ENCODE measurements at places on chromosomes 5 and 9.

GRCh38 chr5:108430931-108431608 lies 49.2 kb upstream of the FBXL17 start:
- DNase-seq: no peak

DNA sequence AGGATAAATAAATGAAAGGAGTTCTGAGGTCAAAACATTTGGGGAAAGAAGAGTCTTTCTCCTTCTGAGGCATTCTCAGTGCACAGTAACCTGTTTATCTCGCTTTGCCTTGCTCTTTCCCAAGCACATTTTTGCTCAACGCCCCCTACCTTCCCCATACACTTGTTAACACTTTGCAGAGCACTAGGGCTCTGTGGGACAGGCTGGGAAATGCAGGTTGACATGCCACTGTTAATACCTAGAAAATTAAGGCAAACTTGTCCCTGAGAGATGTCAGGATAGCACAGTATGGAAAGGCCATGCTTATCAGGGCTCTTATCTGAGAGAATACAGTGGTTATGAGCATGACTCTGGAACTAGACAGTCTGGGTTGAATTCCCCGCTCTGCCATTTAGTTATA lies 152.0 kb downstream of the DOCK8 start:
- DNase-seq: no peak

- DNase-seq: no peak
These were observed 73.5 kb downstream of the TRIM36 start for GRCh38 chr5:115096034-115096769.

- DNase-seq: no peak
These were observed 4.7 kb upstream of the SUSD1 start for GRCh38 chr9:112179816-112180215.

DNA sequence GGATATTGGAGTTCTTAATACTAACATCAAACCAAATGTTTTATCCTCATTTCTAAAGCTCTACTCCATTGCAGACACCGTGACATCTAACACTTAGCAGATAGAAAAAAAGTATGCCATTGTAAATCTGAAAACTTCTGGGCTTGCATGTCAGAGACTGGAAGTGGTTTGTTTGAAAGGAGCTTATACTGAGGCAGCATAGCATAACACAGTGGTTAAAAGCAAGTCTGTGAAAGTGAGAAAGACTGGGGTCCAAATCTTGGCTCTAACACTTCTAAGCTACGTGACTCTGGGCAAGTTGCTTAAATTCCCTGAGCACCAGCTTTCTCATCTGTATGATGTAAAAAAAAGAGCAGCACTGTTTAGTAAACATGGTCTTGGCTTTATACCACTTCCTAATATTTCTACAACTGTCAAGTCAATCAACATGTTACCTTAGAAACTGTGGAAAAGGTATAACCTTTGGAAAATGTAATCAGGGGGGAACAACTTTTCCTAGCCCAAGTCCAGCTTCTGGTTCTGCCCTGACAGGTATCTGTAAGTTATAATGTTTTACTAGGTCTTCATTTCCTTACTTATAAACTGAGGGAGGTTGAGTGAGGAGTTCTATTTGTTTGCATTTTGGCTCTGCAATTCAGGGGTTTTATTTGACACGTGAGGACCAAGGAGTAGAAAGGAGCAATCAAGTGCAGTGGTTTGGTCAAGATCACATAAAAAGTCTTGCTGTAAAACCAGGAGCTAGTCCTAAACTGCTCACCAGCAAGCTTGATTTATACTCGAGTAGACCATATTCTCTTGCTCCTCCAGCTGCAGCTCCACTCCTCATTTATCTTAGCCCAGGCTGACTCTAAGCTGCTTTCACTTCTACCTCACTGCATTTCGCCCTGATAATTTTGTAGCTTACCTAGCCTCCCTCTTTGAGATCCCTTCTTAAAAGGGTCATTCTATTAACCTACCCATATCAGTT lies 541.0 kb downstream of the RAB3C start:
- no peak for DNase-seq

DNA sequence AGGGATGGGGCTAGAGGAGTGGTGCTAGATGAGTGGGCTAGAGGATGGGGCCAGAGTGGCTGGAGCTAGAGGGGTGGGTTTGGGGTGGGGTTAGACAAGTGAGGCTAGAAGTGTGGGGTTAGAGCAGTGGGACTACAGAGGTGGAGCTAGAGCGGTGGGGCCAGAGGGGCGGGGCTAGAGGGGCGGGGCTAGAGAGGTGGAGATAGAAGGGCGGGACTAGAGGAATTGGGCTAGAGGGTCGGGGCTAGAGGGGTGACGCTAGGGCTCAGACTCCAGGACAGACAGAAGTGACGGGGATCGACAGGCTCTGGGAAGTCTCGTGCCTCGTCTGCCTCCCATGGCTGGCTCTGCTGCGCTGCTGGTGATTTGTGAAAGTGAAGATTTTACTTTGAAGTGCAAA lies 31.0 kb upstream of the TENT4A start:
- DNase-seq: no peak

GRCh38 chr5:137401946-137402345 lies 97.2 kb downstream of the SPOCK1 start:
- no peak for DNase-seq

DNA sequence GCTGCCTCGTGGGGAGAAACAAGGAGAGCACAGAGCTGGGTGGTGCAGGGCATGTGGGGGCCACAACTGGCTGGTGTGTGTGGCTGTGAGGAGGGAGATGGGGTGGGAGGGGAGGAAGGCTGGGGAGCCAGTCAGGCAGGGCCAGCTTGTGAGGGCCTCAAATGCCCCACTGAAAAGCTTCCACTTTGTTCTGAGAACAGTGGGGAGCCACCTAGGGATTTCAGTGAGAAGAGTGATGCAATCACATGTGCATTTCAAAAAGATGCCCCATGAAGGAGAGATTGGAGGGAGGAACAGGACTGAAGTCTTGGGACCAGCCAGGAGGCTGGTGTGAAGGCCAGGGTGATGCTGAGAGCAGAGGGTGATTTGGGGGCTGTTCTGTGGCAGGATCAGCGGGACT lies 1.3 kb downstream of the OR13J1 start:
- DNase-seq: no peak

DNA sequence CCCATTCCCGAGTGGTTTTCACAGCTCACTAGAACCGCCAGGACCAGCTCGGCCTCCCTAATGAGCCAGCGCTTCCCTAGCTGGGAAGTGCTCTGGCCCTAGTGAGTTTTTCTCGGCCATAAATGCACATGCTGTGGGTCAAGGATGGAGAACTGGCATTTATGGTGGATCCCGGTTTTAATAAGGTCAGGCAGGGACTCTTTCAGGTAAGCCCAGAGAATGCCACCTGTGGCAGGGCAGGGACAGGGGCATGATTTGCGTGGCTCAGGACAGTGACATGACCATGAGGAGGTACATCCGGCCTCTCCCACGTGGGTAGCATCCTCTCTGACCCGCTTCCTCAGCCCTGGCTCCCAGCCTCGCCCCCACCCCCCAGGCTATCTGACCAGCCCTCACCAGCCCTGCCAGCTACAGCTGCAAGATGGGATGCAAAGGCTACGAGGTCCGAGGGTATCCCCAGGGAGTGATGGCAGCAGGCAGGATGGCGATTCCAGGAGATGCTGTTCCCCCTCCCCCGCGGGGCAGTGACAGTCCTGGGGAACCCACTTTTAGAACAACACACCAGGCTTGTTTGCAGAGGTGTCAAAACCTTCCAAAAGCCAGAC lies 60.3 kb upstream of the ADAMTS2 start:
- DNase-seq: no peak

DNA sequence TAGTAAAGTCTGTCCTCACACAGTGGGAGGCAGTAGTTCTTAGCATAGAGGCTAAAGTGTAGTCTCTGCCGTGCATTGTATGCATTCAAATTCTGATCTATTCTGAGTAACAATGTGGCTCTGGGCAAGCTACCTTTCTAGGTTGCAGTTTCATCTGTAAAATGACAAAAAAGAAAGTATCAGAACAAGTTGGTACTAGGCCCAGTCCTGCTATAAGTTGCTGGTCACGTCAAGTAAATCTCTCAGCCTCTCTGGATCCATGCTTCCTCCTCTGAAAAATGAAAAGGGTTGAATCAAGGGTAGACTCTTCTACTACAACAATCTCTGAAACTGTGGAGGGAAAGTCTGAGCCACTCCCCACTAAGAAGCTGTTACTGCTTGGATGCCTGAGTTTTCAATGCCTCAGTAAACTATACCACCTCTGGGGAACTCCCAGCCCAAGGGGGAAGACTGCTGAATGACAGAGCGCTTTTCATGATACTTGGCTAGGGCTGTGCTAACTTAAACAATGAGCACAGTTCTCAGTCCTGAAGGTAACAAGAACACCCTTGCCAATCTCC lies 34.5 kb upstream of the SPARC start:
- DNase-seq: no peak

DNA sequence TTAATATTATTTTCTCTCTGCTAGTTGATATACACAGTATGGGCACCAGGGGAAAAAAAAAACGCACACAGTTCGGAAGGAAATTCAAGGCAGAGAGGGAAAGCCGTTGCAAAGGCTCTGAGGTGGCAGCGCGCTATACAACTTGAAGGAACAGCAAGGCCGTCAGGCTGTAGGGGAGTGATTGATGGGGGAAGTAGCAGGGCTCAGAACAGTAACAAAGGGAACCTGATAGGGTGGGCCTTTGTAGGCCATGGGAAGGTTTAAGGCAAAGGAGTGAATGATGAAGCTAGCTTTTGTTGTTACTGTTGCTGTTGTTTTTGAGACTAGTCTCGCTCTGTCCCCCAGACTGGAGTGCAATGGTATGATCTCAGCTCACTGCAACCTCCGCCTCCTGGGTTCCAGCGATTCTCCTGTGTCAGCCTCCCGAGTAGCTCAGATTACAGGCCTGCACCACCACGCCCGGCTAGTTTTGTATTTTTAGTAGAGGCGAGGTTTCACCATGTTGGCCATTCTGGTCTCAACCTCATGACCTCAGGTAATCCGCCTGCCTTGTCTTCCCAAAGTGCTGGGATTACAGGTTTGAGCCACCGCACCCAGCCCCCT lies 27.0 kb downstream of the AQP7 start:
- no peak for DNase-seq

- DNase-seq: peak; percentile 94
These were observed 304.0 kb downstream of the PRELID2 start for GRCh38 chr5:145531038-145531734.

DNA sequence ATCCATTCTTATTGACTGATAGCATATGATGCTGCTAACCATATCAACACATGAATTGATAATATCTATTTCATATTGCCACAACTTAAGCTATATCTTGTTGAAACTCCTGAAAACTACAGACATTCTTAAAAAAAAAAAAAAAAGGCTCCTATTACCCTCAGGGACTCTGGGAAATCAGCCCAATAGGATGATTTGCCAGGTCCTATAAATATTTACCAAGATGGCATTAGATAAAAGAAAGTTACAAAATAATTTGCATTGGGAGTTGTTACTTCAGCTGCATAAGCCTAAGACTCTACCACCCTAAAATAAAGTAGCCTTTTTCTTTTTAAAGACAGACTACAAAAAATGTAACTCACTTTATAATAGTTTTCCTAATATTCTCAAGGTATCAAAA lies 84.4 kb downstream of the CDO1 start:
- no peak for DNase-seq

GRCh38 chr5:144467792-144468191 lies 297.1 kb downstream of the KCTD16 start:
- DNase-seq: peak; percentile 28

DNA sequence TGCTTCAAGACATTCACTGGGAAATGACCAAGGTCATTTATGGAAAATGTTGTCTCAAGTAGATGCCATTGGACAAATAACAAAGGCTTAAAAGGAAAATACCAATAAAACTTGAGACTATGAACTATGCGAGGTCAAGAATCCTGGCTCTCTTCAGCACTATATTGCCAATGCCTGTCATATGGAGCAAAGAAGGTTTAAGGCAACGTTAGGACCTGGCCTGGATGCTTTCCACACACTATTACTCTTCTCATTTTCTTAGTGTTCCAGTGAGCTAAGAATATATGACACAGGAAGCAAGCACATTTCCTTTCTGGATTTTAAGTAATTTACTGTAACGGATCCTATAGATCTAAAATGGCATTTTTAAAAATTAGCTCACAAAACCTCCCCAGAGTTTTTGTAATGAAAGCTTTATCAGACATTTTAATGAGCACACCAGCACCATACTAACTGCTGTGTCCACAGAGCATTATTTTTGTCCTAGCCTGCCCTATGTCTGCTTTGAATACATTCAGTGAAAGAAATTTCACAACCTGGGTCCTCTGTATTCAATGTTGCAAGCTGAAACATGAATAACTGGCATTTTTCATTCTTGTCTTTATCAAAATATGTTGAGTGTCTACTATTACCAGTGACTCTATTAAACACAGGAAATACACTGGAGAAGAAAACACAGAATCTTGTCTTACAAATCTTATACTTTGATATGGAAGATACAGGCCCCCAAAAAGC lies 315.6 kb downstream of the CETN3 start:
- DNase-seq: no peak

- no peak for DNase-seq
These were observed 74.6 kb downstream of the NUDT12 start for GRCh38 chr5:103487822-103488493.

DNA sequence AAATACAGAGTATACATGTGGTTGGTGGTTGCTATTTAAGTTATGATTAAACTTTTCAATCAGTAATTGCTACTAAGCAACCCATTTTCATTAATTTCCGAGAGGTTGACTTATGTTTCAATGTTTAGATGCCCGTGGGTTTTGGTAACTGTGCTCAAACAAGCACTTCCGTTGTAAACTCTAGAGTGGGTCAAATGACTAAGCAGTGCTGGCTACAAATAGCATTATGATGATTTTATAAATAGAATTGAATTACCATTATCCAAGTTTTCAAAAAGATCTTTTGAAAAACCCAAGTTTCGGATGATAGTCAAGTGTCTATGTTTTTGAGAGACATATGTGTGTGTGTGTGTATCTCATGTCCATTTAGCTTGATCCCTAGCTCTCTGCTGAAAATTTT lies 2369.4 kb upstream of the ACO1 start:
- DNase-seq: no peak

- no peak for DNase-seq
These were observed 43.6 kb downstream of the SLC6A3 start for GRCh38 chr5:1401536-1402138.

GRCh38 chr9:135874859-135875258 lies 32.5 kb downstream of the CAMSAP1 start:
- DNase-seq: no peak

- DNase-seq: no peak
These were observed 44.0 kb downstream of the OLFM1 start for GRCh38 chr9:135131488-135131887.

DNA sequence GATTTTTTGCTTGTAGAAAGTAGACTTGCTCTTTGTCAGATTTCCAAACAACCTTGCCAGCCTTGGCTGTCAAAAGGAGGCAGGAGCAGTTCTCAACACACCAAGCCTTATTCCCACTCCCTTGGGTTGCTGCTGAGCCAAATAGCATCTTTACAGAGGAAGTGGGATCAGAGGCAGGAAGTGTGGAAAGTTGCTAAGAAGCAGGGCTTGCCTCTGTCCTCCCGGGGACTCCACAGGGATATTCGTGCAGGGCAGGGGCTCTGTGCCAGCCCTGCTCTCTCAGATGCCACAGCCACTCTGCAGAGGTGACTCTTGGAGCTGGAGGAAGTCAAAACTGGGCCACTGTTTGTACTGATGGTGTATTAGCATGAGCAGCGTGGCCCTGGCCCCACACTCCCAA lies 24.3 kb downstream of the PTPDC1 start:
- DNase-seq: no peak

GRCh38 chr5:94693043-94693822 lies 74.8 kb downstream of the SLF1 start:
- DNase-seq: peak; percentile 54
